ENCODE measurements at places on chromosomes 2 and 18.
A peak's percentile ranks its signal among the peaks of the same experiment; 100 is the strongest.

- DNase-seq = no peak
These were observed 62.9 kb upstream of the CYRIA start for GRCh38 chr2:16728351-16729136.

GRCh38 chr2:239991689-239992314 is 33.3 kb downstream of the NDUFA10 start:
- peak; percentile 68 for DNase-seq

DNA sequence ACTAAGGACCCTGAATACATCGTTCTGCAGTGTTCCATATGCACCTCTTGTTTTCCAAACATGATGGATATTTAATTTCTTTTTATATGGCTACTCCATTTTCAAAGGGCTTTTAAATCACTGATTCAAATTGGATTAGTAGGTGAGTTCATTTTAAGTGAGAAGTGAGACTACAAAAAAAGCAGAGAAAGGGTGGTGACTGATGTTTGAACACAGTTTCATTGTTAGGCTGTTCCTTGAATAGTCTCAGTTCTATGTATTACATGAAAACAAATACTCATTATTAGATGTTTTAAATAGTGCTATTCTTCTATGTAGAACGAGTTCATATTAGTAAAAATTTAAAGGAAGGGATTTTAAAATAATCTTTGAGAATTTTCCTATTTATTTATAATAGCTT is 72.7 kb upstream of the STON1 start:
- DNase-seq = no peak

GRCh38 chr2:240817496-240818292 is 2.3 kb downstream of the KIF1A start:
- DNase-seq = no peak

DNA sequence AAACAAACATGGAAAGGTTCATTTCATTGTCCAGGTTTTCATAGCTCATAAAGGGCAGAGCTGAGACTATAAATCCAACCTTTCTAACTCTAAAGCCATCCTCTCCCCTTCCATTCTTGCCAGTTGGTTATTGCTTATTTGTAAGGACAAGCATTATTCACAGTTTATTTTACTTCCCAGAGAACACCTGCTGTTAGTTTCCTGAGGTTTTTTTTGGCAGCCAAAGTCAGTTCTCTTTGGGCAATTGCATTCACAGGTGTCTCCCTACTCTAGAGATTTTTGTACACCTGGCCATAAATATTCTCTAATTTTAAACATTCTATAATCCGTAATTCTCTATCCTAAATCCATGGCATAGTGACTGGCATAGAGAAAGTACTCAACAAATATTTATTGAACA is 87.3 kb upstream of the SPHKAP start:
- DNase-seq = no peak

GRCh38 chr2:201093573-201093972 is 21.8 kb downstream of the NDUFB3 start:
- peak; percentile 18 for DNase-seq

GRCh38 chr2:95077861-95078603 is 43.6 kb downstream of the MRPS5 start:
- DNase-seq = no peak

- peak; percentile 43 for DNase-seq
These were observed 2.4 kb downstream of the MRPL44 start for GRCh38 chr2:223959688-223960087.

GRCh38 chr2:10956006-10956790 is 44.5 kb downstream of the KCNF1 start:
- DNase-seq = no peak

DNA sequence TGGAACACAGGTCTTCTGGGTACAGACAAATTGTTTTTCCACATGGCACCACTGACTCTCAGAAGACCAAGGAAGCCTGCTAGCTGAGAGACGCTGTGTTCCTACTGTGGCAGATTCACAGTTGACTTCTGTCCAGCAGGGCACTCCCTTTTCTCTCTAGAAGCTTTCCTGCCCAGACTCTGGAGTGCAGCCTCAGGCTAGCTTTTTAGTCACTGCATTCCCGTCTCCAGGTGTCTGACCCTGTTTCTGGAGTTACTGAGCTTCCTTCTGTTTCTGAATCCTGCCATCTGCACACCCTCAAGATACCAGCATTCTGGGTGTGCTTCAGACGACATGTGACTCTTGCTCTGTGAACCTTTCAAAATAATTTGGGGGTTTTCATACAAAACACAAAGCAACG is 125.1 kb downstream of the TMEM200C start:
- no peak for DNase-seq

DNA sequence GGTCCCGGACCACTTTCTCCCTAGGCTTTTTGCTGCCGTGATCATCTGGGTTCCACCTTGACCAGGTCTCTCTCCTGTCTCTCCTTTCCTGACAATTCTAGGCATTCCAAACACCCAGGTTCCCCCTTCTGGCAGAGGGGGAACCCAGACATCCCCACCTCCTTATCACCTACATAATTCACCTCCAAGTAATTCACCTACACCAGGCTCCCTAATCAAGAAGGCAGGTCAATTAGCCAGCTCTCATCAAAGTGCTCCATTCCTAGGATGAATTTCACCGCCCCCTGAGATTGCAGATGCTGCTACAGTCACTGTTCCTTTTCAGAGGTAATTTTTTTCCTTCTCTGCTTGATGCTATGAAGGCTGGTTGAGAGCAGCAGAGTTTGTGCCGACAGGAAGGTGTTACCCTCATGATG is 42.3 kb upstream of the ATG16L1 start:
- no peak for DNase-seq

DNA sequence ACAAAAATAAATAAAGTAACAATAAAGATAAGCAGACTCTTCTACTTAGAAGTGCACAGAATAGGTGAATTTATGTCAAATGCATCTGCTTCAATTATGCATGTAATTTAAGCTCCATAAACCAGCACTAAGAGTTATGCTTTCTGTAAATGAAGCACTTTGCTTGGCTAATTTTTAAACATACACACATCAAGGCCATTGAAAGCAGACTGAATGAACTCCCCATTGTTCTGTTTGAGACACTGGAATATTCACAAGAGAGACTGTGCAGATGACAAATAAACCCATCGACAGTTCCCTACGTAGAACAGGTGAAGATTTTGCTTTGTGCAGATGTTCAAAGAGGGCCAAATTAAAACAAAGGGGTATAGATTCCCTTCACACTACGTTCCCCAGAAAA is 133.4 kb downstream of the PID1 start:
- no peak for DNase-seq

- DNase-seq = no peak
These were observed 10.6 kb downstream of the FAP start for GRCh38 chr2:162232671-162233070.

DNA sequence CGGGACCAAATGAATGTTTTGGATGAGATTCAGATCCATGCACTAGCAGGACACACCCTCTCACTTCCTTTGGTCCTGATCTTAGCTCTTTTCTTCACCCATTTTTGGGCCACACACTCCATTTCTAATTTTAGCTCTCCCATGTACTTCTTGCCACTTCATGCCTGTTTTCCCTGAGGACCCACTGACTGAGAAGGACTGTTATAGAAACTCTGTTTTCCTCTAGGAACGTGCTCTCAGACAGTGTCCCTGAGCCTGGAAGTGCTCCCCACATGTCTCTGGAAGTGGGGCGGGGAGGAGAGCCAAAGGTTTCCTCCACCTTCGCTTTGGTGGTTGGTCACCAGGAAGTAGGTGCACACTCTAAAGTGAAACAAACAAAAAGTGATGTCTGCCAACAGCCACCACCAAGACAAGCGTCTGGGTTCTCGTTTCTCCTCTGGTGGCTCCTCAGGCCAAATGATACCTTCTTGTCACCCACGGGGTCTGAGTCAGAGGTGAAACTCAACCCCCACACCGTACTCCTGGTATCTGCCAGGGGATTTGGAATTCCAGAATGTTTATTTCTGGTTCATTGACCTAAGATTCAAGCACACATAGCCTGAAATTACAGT is 74.7 kb downstream of the MERTK start:
- DNase-seq = no peak

- DNase-seq = no peak
These were observed 59.7 kb upstream of the ZC3H15 start for GRCh38 chr2:186426153-186427016.

- peak; percentile 83 for DNase-seq
These were observed 56.1 kb downstream of the RHBDD1 start for GRCh38 chr2:226891780-226892590.

All from AG08395 (cell line).